ENCODE measurements at places on chromosomes 5 and 9.

- no peak for DNase-seq
Observed at GRCh38 chr5:25362799-25363198, 718.0 kb upstream of the CDH10 start.

- DNase-seq = no peak
Observed at GRCh38 chr5:140292212-140293036, 10.5 kb downstream of the PFDN1 start.

- no peak for DNase-seq
Observed at GRCh38 chr5:95845391-95845790, 22.9 kb upstream of the GLRX start.

GRCh38 chr9:38626006-38626405, 5.6 kb upstream of the ANKRD18A start:
- no peak for DNase-seq

- DNase-seq = no peak
Observed at GRCh38 chr9:111316796-111317195, 13.2 kb downstream of the OR2K2 start.

DNA sequence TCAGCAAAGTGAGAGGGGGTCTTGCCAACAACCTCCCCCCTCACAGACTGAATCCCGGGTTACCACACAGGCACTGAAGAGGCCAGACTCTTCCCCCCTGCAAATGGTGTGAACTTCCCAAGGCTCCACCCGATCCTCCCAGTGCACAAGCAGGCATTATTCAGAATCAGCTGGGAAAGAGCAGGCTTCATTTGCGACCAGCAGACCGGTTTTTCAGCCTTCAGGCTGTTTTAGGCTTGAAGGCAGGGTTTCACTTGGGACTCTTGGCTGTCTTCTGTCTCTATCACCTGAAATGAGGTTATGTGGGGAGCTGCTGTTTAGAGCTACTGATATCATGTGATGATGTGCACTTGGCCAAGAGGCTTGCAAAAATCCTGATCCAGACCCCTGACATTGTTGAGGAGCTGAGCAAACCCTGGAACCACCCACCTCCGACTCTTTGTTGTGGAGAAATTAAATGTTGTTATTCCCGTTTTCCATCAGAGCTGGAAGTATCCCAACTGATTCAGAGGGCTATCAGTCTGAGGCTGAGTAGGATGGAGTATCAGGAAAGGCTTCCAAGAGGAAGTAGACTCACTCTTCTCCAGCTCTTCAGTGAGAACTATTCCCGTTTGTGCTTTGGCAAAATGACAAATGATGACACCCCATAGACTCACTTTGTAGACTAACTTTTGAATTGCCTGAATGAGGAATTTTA, 63.3 kb upstream of the ZFR start:
- DNase-seq = no peak

DNA sequence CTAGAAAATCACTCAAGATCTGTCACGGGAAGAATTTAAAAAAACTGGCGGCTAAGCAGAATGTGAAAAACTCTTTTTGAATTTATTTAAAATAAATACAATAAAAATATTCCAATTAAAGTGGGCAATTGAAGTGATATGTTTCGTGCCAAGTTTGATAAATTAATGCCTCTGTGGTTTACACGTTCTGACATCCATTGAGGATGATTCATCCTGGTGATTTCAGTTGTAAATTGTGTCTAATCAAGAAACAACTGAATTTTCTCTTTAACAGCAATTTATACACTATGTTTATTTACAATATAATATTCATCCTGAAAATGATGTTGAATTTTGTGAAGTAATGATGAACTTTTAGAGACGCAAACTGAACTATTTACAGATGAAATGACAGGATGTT, 21.0 kb upstream of the OSMR start:
- no peak for DNase-seq

DNA sequence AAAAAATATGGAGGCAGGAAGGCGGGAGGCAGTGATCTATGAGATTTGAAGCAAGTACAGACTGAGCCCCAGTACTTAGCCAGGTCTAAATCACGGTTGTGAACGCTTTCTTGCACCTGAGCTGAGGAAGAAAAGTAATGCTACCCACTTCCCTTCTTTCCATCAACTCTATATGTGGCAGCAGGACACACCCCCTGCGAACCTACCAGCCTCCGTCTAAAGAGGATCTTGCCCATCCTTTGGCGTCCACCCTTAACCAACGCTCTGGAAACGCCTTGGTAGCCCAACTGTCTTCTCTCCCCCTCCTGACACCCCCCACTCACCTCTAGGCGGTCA, 545 bp downstream of the HMGCS1 start:
- DNase-seq = no peak

DNA sequence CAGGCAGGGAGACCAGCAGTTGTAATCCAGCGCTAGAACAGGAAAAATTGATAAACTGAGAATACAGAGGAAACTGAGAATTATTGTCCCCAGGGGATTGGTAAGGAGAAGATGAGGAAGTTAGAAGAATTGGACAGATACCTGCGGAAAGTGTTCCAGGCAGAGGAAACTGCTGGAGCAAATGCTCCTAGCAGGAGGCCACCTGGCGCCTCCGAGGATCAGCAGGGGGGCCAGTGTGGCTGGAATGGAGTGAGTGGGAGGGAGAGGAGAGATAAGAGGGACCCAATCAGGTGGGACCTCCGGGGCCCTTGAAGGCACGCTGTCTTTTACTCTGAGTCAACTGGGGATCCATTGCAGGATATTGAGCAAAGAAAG, 695 bp upstream of the ANXA6 start:
- no peak for DNase-seq

DNA sequence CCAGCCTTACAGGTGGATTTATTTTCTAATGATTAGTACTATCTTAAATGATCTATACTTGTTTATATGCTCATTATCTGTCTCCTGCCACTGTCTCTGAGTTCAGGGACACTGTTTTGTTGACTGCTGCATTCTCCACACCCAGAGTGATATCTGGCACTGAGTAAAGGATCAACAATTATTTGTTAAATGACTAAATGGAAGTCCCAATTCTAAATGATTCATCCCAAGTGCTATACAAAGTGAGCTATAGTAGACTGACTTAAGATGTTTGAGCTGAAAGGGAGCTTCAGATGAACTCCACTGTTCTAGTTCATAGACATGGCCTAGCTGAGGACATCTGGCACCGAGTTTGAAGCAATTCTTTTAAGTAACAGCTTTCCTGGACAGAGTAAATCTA, 40.5 kb downstream of the ITGA2 start:
- no peak for DNase-seq

GRCh38 chr5:56649569-56649968, 165.8 kb upstream of the MAP3K1 start:
- DNase-seq = no peak

DNA sequence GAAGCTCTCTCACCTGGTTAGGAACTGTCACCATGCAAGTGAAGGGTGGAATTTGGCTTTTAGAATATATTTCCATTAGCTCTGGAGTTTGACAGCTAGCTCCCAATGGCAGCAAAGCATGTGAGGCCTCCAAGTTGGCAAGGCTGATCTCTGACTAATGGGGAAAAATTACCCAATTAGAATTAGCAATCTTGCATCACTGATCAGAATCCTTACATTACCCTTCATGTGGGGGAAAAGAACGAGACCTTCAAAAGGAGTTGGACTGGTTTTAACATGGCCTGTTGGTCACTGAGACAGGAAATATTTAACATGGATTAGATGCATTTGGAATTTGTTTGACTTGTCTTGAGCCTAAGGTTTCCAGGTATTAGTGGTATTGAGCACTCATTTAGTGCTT, 192.3 kb upstream of the GDNF start:
- no peak for DNase-seq

DNA sequence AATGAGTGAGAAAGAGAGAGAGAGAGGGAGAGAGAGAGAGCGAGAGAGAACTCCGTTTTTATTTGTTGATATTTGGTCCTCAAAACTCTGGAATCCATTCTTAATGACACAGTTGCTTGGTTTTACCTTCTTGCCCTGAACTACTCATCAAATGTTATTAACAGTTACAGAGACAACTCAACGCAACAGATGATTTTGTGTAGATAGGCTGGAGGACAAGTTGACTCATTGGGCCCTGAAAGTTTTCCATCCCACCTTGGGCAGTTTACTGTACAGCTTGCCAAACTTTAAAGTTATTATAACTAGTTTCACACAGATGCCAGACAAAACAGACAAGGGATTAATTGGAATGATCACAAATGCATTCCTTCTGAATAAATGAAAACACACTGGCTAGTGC, 339.9 kb downstream of the ARL15 start:
- DNase-seq = no peak

DNA sequence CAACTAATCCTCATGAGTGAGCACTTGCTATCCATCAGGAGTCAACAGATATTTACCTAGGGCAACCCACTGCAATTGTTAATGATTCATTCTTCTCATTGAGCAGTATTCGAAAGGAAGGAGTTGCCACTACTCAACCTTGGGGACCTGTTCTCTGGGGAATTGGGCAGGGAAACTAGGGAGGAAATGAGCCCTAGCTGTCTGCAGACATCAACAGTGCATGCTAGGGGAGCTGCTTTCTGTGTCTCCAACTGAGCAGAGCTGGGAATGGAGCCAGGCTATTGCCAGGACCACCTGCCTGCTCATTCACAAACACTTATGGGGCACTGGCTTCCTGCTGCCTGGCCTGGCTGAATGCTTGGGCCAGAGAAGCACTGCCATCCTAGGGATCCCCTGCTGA, 183.4 kb downstream of the TMEM38B start:
- DNase-seq = no peak

GRCh38 chr9:112570671-112571167, 84.1 kb downstream of the KIAA1958 start:
- DNase-seq = no peak

DNA sequence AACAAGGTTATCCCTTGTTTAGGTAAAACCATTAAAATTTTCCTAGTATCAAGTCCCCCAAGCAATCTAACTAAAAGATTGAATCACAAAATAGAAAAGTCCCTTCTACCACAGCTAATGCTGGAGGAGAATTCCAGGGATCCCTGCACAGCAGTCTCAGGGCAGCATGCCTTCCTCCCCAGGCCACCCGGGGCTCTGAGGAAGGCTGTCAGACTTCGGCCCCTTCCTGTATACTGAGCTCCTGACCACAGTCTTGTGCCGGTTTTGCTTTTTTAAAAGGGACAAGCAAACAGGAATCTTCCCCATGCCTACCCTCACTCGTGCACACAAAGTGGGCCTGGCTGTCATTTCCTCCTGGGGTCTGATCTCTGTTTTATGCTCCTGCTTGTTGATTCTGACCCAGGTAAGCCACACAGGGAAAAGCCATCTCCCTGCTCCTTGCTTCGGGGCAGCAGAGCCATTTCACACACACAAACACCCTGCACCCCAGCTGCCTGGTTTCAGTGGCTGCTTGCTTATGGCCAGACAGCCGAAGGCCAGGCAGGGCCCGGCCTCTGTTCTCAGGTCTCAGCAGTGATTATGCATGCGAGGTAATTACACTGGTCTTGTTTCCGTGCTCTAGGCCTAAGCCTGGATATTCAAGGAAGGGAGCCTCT, 211.9 kb downstream of the NXNL2 start:
- DNase-seq = no peak

GRCh38 chr5:26231316-26231715, 807.1 kb downstream of the CDH9 start:
- DNase-seq = no peak

GRCh38 chr5:78563621-78564020, 85.0 kb downstream of the LHFPL2 start:
- no peak for DNase-seq

GRCh38 chr5:149110406-149110805, 30.9 kb upstream of the ABLIM3 start:
- no peak for DNase-seq

DNA sequence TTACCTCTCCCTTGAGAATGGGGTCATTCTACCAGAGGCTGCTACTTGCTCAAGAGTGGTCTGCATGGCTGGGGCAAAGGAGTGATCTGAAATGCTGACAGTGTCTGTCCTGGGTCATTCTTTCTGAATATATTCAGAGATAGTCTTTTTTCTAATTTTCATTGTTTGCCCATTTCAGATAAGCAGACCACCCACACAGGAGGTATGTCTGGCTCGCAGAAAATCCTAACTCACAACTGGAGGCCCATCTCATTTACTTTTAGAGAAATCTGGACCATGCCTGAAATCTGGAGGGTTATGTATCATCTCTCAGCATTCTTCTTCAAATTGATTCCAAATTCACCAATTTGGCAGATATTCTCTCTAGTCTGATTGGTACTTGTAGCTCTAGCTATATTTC, 227.6 kb downstream of the SEC61B start:
- DNase-seq = no peak

- no peak for DNase-seq
Observed at GRCh38 chr5:144812763-144813162, 642.1 kb downstream of the KCTD16 start.

- DNase-seq = no peak
Observed at GRCh38 chr9:69279084-69279731, 45.8 kb upstream of the ENTREP1 start.

- no peak for DNase-seq
Observed at GRCh38 chr5:180133060-180133459, 61.5 kb upstream of the RNF130 start.

DNA sequence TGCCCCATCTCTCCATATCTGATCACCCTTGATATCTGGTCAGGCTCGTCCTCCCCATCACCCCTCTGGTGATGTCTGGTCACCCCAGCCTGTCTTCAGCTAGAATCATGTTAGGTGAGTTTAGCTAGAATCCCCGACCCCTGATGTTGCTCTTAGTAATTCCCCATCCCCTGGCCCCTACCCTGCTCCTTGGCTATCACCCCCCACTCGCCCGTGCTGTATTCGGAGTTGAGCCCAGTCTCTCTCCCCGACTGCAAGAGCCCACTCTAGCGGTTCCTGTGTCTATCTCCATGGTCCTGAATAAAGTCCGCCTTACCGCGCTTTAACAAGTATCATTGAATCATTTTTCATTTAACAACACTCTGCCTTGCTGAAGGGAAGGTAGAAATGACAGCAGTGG, 33.7 kb downstream of the ADAMTS2 start:
- DNase-seq = no peak

DNA sequence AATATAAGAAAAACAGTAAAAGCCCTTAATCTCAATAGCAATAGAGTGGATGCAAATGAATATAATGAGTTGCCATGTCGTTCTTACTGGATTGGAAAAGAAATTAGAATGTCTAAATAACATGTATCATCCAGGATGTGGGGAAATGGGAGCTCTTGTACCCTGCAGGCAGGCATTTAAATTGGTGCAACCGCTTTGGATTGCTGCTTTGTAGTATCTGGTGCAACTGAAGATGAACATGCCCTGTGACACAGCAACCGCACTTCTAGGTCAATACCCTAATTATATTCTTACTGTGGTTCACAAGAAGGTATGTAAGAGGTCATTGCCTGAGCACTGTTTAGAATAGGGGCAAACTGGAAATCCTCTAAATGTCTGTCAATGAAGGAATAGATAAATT, 18.9 kb downstream of the MRPS30 start:
- no peak for DNase-seq

Measured in stimulated activated CD8-positive, alpha-beta memory T cell treated with anti-CD3 and anti-CD28 coated beads, Interleukin-4, amount 100 ng/mL, for 4 hours (primary cell).